Endodermal cell (in vitro differentiated cells): ENCODE measurements at places on chromosomes 5 and 9. TPM values are rescaled to one million over a fixed set of nuclear protein-coding genes. Genes with fewer than 3 reads are reported as not detected.

- H3K4me1 ChIP-seq = no peaks in the 10 kb centered on the region
- no peak overlapping the region for H3K4me3 ChIP-seq
- no peak overlapping the region for H3K27ac ChIP-seq
- H3K27me3 ChIP-seq = no peaks in the 10 kb centered on the region
Measured at GRCh38 chr5:62741761-62742160, 163.1 kb downstream of the LRRC70 start.

SLC27A6 gene
- total RNA-seq = 4.2 to 7.2 TPM (median 6.9 TPM) in 3 replicates

- H3K4me1 ChIP-seq = no peaks in the 10 kb centered on the region
- no peaks in the 10 kb centered on the region for H3K36me3 ChIP-seq
- H3K4me3 ChIP-seq = no peak overlapping the region
- no peak overlapping the region for H3K27ac ChIP-seq
- DNase-seq = no peak
- no peaks in the 10 kb centered on the region for H3K27me3 ChIP-seq
Measured at GRCh38 chr5:129935626-129936025, 31.4 kb downstream of the CHSY3 start.

NOTCH1 gene
- total RNA-seq = 21.5 and 23.4 TPM in 2 replicates

POU5F2 gene
- total RNA-seq = 0.35 to 0.53 TPM (median 0.40 TPM) in 3 replicates

DBH gene
- total RNA-seq = not detected in 2 replicates

ALDH7A1 gene
- total RNA-seq = 124 and 133 TPM in 2 replicates

DNA sequence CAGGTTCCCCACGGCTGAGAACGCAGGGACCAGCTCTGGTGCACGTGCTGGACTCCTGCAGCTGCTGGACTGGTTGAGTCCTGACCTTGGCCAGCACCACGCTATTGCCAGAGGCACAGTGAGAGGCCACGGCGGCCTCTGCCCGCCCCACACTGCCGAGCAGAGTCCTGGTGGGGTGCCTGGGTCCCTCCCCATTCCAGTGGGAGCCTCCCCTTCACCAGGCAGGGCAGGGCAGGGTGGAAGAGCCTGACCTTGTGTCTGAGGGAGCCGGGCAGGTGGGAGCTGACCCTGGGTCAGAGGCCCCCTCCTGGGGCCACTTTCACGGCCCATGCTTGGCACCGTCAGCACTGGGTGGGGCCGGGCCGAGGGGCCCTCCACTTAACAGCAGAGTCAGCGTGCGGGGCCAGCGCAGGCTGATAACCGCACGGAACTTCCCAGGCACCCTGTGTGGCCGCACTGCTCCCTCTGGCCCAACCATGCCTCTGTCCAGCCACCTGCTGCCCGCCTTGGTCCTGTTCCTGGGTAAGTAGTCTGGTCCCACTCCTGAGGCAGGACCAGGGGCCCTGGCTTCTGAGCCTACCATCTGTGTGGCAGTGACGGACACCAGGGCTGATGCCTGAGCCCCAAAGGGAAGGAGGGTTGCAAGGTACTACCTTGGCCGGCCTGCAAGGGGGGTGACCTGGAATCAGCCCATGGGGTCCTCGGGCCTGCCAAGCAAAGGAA, at the start of gene MAMDC4:
TSS of gene MAMDC4 (plus strand) at position 406 of the 723 bp plus-strand sequence. CDS start at position 477, 71 bp downstream.
- H3K27ac ChIP-seq = no peak within 1 kb of the TSS
- peaks cover 8% of the 10 kb centered on the region for H3K4me1 ChIP-seq
- H3K36me3 ChIP-seq = peaks cover 10% of the 10 kb centered on the region
- no peak within 1 kb of the TSS for H3K4me3 ChIP-seq
- H3K27me3 ChIP-seq = no peaks in the 10 kb centered on the region
- DNase-seq = peak; percentile 50

QRFP gene
- total RNA-seq = not detected in 3 replicates

GRCh38 chr9:137268538-137269201, 8.9 kb upstream of the TOR4A start:
- no peak for DNase-seq
- H3K4me1 ChIP-seq = no peaks in the 10 kb centered on the region
- no peaks in the 10 kb centered on the region for H3K27me3 ChIP-seq
- H3K36me3 ChIP-seq = peaks cover 53% of the 10 kb centered on the region
- H3K4me3 ChIP-seq = no peak overlapping the region

GRCh38 chr9:127589955-127590370, 22.1 kb upstream of the STXBP1 start:
- no peaks in the 10 kb centered on the region for H3K36me3 ChIP-seq
- H3K27me3 ChIP-seq = no peaks in the 10 kb centered on the region
- H3K27ac ChIP-seq = no peak overlapping the region
- DNase-seq = peak; percentile 85
- H3K4me3 ChIP-seq = no peak overlapping the region
- H3K4me1 ChIP-seq = no peaks in the 10 kb centered on the region

PDE6A gene
- total RNA-seq = not detected in 2 replicates

DNA sequence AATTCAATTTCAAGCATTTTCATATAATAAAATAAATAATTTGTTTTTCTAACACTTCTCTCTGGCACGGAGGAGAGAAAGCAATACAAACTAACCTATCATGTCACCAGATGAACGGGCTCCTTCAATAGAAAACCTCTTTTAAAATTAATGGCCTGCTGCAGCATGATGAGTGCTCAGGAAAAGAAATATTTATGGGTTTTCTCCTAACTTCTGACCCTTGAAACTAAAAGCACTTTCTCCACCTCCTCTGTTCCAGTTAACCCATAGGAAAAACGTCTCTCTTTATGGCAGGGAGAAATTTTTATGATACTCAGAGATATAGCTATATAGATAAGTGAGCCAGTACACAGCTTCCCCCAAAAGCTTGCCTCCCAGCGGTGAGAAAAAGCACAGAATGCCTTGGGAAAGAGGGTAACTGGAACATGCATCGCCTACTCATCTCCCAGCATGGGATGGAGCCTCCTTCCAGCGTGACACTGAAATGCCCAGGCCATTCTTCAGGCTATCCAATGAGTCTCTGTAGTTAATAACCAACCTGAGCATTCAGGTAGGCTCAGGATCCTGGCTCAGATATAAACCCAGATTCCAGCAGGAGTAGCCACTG, 963.0 kb upstream of the DMAC1 start:
- H3K36me3 ChIP-seq = no peaks in the 10 kb centered on the region
- no peak overlapping the region for H3K27ac ChIP-seq
- DNase-seq = peak; percentile 81
- H3K27me3 ChIP-seq = no peaks in the 10 kb centered on the region

PHF24 gene
- 1.9 TPM in 2 replicates for total RNA-seq

GRCh38 chr5:31823472-31823871, 184.5 kb downstream of the PDZD2 start:
- H3K4me1 ChIP-seq = no peaks in the 10 kb centered on the region
- H3K4me3 ChIP-seq = no peak overlapping the region
- H3K27me3 ChIP-seq = no peaks in the 10 kb centered on the region
- H3K27ac ChIP-seq = no peak overlapping the region
- H3K36me3 ChIP-seq = no peaks in the 10 kb centered on the region

RNF183 gene
- total RNA-seq = 0.50 to 1.0 TPM (median 0.97 TPM) in 3 replicates

DNA sequence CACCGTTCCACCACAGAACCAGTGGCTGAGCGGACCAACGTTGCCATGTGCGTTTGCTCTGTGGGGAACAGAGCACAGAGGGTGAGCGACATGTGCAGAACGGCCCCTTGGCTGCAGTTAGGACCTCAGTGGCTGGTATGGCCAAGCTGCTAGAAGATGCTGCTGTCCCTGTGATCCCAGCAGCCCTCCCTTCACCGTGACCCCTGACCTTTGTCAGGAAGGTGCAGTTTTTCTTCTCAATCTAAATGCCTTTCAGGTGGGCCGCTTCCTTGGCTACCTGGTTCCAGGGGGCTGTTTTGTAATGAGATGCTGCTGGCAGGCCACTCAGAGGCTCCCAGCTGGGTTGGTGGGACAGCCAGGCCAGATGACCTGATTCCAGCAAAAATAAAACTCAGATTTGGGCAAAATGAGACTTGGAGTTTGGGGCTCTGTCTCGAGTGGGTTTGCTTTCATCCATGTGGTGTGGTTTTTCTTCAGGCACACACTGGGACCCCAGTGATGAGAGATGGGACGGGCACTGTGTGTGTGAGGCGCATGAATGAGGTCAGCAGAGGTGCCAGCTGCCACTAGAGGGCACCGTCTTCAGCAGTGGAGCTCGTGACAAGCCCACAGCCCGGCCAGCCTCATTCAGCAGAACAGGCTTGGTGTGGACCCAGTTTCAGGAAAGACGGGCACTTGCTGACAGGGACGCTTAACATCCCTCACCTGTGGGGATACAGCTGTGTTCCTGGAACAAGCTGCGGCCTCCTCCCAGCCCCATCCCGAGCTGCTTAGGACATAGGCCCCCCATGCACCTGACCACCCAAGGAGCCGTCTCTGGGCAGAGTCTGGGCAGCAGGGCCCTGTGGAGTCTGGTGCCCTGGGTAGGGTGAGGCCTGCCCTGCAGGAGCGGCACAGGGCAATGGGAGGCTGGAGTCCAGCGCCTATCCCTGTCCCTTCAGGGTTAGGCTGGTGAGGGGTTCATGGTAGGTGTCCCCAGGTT, 4.1 kb downstream of the MRPS2 start:
- peaks cover 7% of the 10 kb centered on the region for H3K4me1 ChIP-seq

- H3K27me3 ChIP-seq = no peaks in the 10 kb centered on the region
- H3K36me3 ChIP-seq = no peaks in the 10 kb centered on the region
- no peak for DNase-seq
Measured at GRCh38 chr9:4353236-4353635, 53.4 kb upstream of the GLIS3 start.

DNA sequence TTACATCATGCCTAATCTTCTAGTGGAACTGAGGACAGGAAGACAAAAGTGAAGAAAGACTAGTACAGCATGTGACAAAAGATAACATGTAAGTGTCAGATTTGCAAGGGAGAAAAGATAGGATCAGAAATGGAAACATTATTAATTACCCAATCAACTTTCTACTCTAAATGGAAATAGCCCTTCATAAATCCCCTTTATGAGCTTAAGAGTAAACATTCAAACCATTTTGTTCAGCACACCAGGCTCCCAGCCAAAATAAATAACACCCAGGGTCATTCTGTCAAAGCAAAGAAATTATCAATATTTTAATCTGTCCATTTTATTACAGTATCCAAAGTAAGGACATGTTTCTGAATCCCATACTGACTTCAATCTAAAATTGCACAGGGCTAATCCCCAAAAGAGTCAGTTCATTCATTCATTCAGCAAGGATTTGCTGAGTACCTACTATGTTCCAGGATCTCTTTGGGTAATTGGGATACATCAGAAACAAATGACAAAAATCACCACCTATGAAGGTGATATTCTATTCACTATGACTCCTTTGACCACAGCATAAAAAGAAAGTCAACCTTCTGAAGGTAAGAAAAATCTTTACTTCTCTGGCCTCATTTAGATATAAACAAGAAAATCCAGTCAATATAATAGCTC, 5.3 kb downstream of the PRELID2 start:
- peaks cover 7% of the 10 kb centered on the region for H3K27me3 ChIP-seq
- H3K4me1 ChIP-seq = no peaks in the 10 kb centered on the region
- H3K27ac ChIP-seq = no peak overlapping the region
- DNase-seq = no peak
- no peaks in the 10 kb centered on the region for H3K36me3 ChIP-seq

AQP3 gene
- 2.2 and 3.1 TPM in 2 replicates for total RNA-seq

FOXI1 gene
- total RNA-seq = 3.5 and 4.7 TPM in 2 replicates

DNA sequence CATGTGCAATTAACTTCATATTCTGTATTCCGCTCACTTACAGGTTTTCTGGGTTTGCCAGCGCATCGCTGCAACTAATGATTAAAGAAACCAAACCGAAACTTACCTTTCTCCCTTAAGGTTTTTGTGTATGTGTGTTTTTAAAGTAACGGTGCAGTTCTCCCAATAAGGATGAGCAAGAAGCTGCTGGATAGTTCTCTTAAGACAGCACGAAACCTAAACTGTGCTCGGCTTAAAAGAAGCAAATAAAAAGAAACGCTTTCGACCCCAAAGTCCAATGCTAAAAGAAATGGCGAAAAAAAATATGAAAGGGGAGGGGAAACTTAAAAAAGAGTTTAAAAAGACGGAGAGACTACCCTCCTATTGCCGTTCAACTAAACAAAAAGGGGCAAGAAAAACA, 340 bp downstream of the ELAVL2 start:
- H3K27me3 ChIP-seq = peaks cover 89% of the 10 kb centered on the region
- H3K36me3 ChIP-seq = no peaks in the 10 kb centered on the region
- DNase-seq = no peak
- peak overlapping the region; percentile 33 for H3K27ac ChIP-seq
- H3K4me1 ChIP-seq = no peaks in the 10 kb centered on the region
- H3K4me3 ChIP-seq = peak overlapping the region; percentile 85

PTGES2 gene
- 55.8 to 85.0 TPM (median 84.5 TPM) in 3 replicates for total RNA-seq

LHX3 gene
- not detected in 3 replicates for total RNA-seq

DNA sequence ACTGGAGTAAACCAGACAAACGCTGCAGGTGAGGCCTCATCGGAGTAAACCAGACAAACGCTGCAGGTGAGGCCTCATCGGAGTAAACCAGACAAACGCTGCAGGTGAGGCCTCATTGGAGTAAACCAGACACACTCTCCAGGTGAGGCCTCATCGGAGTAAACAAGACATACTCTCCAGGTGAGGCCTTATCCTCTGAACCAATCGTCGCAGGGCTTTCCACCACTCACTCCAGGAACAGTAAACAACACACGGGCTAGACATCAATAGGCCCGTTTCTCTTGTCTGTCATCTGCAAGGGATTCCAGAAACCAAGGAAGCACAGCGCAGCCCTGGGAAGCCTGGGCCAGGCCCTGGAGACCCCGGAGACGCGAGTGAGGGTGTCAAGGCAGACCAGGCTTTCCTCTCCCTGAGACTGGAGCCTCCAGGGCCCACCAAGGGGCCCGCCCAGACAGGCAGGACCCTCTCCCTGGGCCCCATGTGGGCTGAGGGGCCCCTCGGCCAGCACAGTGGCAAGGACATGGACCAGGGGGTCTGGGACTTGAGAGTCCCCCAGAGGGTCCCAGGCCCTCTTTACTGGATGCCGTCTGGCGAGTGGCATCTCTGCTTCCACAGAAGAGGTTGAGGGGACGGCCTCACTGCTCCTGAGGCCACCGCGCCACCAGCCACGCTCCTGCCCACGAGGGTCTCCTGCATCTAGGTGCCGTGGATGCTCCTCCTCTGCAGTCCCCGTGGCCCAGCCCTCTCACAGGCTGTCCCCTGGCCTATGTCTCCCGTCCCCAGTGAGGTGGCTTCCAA, 26.4 kb upstream of the NSMF start:
- no peaks in the 10 kb centered on the region for H3K4me1 ChIP-seq
- H3K36me3 ChIP-seq = no peaks in the 10 kb centered on the region
- H3K4me3 ChIP-seq = no peak overlapping the region

DMRTA1 gene
- 5.6 and 5.7 TPM in 2 replicates for total RNA-seq

C8G gene
- 1.2 to 1.6 TPM in 2 of 3 replicates, not detected in the other for total RNA-seq

GRCh38 chr5:64418013-64418412, 87.8 kb upstream of the RGS7BP start:
- no peaks in the 10 kb centered on the region for H3K4me1 ChIP-seq
- H3K36me3 ChIP-seq = no peaks in the 10 kb centered on the region
- H3K27me3 ChIP-seq = no peaks in the 10 kb centered on the region
- H3K4me3 ChIP-seq = no peak overlapping the region
- DNase-seq = no peak
